CD4-positive, alpha-beta memory T cell (primary cell): ENCODE measurements at places on chromosomes 7 and 10.

- no peak for DNase-seq
These were observed 6.1 kb downstream of the LRRTM3 start for GRCh38 chr10:66931949-66932343.

- DNase-seq: no peak
These were observed 135.1 kb downstream of the SKAP2 start for GRCh38 chr7:26729150-26729775.

GRCh38 chr7:99128076-99128950, 15.6 kb downstream of the SMURF1 start:
- DNase-seq: no peak

GRCh38 chr7:92968502-92968901, 132.1 kb upstream of the CDK6 start:
- no peak for DNase-seq
